Natural killer cell treated with Interleukin-12 subunit alpha and Interleukin-12 subunit beta and Interleukin-15 and Interleukin-18, amount 100 ng/mL, for 72 hours (primary cell): ENCODE measurements at places on chromosomes 12 and 14. TPM values are rescaled to one million over a fixed set of nuclear protein-coding genes. Genes with fewer than 3 reads are reported as not detected.

Gene HSPB8
- total RNA-seq = not detected

Gene LBHD2
- total RNA-seq = not detected

Gene SP7
- total RNA-seq = not detected

Gene FBLN5
- total RNA-seq = not detected

Gene GPR135
- 0.83 TPM for total RNA-seq

Gene SLC5A8
- total RNA-seq = not detected

Gene LRRC9
- not detected for total RNA-seq

Gene SLCO1B1
- not detected for total RNA-seq

DNA sequence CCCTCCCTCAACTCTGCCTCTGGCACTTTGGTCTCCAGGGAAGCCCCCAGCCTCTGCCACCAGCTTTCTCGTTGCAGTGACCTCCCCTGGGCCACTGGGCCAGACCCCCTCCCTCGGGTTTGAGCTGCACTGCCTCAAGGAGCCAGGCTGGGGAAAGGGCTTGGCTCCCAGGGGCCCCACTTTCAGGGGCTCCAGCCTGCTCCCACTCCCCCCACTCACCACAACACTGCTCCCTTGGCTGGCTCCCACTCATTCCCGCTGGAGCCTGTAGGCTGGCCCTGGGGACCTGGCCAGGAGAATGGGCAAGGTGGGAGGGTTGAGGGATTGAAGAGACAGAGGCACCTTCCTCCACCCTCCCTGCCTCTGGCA lies 19.3 kb upstream of the KIF26A start:
- DNase-seq = no peak

GRCh38 chr14:75297411-75298040 lies 18.9 kb downstream of the FOS start:
- no peak for DNase-seq

DNA sequence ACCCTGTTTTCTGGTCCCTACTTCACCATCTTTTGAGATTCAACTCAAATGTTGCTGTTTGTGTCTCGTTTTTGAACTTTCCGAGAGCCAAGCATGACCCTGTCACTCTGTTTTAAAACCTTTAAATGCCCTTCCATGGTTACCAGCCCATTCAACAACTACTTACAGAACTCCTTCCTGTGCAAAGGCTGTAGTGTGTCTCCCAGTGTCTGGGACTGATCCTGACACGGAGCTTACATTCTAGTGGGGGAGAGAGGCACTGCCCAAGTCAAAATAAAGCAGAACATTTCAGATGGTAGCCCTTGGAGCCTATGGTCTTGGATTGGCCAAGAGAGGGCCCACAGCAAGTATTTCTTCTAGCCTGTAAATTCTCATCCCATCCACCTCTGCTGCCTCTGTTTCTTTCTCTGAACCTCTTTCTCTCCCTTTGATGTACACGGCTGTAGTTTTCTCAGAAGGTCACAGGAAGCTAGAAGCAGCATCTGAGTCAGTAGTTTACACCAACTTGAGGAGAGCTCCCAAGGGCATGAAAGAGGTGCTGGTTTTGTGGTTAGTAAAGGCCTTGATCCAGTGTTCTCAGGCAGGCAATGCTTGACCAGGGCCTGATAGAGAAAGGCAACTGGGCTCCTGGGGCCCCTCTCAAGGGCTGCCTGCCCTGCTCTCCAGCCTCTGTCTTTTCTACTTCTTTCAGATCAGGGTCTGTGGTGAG lies 42.3 kb upstream of the SLC24A4 start:
- DNase-seq = no peak

DNA sequence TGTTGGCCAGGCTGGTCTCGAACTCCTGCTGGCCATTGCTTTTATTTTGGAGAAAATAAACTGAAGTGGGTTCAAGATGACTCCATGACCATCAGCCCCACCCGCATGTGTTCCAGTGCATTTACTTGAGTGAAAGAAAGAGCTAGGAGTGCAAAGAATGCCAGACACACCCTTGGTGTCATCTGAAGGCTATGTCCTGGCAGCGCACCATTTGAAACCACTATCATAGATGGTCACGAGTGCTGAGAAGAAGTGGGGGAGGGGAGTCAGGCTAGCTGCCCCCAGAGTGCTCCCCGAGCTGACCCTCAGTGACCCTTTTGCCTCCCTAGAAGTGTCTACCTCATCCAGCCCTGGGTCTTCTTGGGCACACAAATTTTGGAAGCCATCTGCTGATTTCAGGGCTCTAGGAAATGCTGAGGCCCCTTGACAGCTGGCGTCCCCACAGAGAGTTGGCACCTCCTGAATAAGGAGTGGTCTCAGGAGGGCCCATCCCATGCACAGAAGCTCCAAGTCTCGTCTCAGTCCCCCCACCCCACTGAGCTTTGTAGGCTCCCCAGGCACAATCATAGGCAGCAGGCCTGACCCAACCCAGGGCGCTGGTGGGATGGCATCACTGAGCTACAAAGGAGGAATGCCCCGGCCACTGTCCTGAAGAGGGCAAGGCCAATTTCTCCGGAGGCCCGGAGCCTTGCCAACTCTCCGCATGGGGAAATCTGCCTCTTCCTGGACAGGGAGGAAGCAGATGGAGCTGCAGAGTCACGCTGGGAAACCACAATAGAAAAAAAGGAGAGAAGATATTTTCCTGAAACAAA lies 28.0 kb downstream of the PXN start:
- DNase-seq = no peak

GRCh38 chr14:59132796-59133494 lies 55.5 kb upstream of the DAAM1 start:
- DNase-seq = no peak

GRCh38 chr12:71838676-71839075 lies 883 bp upstream of the TBC1D15 start:
- DNase-seq = no peak

DNA sequence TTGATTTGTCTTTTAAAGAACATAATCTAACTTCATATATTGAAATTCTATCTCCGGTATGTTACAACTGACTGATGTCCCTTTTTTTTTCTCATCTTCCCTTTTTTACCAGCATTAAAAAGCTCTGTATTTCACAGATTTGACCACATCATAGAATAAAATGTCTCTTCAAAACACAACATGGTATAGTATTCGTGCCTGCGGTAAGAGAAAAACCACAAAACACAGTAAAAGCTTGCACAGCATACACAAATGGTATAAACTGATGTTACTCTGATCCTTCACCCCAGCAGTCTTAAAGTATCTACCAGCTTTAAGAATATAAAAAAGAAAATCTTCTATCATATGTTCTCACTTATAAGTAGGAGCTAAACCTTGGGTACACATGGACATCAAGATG lies 83.4 kb downstream of the HECTD1 start:
- no peak for DNase-seq

GRCh38 chr14:25843481-25844470 lies 754.1 kb downstream of the NOVA1 start:
- no peak for DNase-seq

DNA sequence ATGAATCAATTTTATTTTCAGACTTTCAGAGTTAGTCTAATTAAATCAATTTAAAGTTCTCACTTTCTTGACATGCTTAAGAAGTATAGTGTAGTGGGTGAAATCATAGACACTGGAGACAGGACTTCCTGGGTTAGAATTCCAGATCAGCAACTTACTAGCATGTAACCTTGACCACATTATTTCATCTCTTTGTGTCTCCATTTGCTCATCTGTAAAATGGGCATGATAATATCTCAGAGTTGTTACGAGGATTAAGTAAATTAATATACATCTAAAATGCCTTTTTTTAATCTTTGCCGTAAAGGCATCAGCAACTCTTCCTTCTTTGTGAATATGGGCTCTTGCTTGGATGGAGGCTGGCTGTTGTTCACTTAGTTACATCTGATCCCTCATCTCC lies 1.3 kb upstream of the ERGIC2 start:
- DNase-seq = no peak

GRCh38 chr12:76878099-76878898 lies 520 bp downstream of the CSRP2 start:
- no peak for DNase-seq

- no peak for DNase-seq
These were observed 79.9 kb downstream of the WASHC3 start for GRCh38 chr12:101981868-101982267.

GRCh38 chr12:125004621-125005020 lies 11.2 kb downstream of the BRI3BP start:
- DNase-seq = peak; percentile 41

GRCh38 chr12:109944561-109945359 lies 44.7 kb downstream of the TCHP start:
- no peak for DNase-seq

- DNase-seq = no peak
These were observed 35.1 kb downstream of the ARL1 start for GRCh38 chr12:101372431-101372830.

- no peak for DNase-seq
These were observed 442.5 kb downstream of the CCER1 start for GRCh38 chr12:90512518-90512917.

GRCh38 chr14:100710826-100711462 lies 15.7 kb upstream of the DLK1 start:
- no peak for DNase-seq

- no peak for DNase-seq
These were observed 27.2 kb downstream of the EFCAB11 start for GRCh38 chr14:89927186-89927865.
